ENCODE measurements at places on chromosomes 4 and X.

DNA sequence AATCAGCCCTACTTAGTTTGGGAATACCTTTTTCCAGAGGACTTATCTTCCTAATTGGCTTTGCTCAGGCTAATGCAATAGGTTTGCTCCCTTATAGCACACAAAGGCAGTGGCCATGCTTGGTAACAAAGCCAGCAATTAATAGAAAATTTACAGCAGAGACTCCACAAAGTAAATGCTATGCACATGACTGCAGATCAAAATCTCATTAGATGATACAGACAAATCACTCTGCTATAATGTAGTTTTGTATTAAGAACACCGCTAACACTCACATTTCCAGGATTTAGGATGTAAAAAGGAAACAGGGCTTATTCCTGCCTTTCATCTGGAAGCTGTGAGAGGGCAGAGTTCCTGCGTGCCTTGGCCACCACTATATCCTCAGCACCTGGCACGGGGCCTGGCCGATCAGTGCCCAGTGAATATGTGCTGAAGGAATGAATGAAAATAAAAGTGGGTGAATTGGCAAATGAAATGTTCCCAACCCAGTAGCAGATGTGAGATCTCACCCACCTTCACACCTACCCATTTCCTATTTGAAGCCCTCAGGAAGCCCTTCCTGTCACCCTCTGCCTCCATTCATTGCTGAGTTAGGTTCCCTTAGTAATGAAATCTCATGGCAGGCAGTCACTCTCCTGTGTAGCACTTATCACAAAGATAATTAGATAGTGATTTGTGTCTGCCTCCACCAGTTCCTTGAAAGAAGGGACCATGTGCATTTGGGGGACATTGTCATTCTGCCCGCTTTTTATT is 5.1 kb downstream of the SEPTIN6 start:
- no peak for DNase-seq

- DNase-seq: no peak
Observed at GRCh38 chrX:2315434-2315833, 185.3 kb downstream of the DHRSX start.

DNA sequence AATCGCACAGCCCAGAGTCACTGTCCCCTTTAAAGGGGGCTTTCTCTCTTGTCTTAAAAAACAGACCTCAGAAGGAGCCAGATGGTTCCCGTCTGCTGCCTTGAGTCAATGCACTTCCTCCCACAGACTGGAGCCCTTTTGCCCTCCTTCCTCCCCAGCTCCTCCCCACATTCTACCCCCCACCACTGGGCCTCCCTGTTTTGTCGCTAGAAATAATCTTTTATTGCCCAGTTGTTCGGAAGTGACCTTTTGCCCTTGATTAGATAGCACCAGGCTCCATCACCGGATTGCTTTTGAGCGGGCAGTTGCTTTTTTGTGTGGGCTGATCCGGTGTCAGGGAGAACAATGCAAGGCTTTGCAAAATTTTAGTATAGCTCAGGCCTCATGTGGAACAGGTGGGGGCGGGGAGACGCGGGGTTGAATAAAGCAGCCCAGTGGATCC is 47.7 kb downstream of the SPRY1 start:
- DNase-seq: peak; percentile 18

DNA sequence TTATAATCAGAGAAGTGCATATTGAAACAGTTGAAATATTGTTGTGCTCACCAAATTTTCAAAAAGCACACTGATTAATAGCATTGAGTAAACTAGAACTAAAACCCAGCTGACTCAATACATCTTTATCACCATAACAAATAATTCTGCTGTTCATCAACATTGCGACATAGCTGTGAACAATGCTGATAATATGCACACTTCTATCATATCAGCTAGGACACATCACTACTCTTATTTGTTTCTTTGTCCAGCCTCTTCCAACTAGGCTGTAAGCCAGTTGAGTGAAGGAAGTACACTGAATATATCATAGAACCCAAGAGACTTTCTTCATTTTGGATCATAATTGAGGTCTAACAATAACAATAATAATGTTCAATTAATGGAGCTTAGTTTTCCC is 349.7 kb downstream of the IQCM start:
- no peak for DNase-seq

- no peak for DNase-seq
Observed at GRCh38 chrX:84358271-84358670, 144.0 kb downstream of the HDX start.

GRCh38 chrX:149275836-149276235 is 229.3 kb downstream of the IDS start:
- DNase-seq: no peak

GRCh38 chrX:155215443-155216178 is 649 bp upstream of the VBP1 start:
- DNase-seq: no peak

DNA sequence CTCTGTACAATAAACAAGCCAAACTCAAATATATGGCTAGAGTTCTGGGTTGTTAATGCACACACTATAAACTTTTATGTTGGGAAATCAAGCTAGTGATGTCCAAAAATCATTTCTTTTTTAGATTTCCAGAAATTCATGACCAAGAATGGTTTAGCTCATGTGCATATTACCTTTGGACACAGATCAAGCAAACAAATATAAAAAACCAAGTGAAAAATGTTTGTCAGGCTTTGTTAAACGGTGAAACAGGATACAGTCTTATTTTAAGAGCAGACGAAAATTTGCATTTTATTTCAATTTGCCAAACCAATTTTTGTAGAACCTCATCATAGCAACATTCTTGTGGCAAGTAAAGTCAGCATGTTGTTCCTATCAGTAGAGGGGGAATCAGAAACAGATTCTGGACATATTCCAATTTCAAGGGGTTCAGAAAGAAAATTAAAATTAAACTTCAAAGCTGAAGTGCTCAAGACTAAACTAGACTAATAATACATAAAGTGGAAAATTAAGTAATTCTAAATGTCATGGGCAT is 413.6 kb downstream of the TRIML1 start:
- no peak for DNase-seq

DNA sequence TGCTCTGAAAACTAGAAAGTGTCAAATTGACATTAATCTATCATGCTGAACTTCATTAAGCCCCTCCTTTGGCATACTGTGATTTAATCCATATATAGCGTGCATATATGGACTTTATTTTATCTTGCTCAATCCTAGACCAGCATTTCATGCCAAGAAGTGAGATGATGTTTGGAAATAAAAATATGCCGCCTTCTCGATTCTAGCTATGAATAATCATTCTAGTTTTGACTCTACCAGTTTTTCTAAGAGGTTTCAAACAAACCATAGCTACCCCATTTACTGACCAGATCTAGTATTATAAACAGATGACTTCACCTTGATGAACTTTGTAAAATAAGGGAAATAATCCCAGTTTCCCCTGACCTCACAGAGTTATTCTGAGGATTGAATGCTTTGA is 95.0 kb downstream of the ARX start:
- no peak for DNase-seq

DNA sequence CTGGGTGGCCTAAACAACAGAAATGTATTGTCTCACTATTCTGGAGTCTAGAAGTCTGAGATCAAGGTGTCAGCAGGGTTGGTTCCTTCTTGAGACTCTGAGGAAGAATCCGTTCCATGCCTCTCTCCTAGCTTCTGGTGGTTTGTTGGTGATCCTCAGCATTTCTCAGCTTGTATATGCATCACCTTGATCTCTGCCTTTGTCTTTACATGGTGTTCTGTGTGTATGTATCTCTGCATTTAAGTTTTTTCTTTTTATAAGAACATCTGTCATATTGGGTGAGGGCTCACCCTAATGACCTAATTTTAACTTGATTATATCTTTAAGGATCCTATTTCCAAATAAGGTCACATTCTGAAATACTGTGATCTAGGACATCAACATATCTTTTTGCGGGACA is 50.6 kb upstream of the CD40LG start:
- DNase-seq: no peak

Data from effector memory CD8-positive, alpha-beta T cell (primary cell).